ENCODE measurements at places on chromosomes 16 and 17.

DNA sequence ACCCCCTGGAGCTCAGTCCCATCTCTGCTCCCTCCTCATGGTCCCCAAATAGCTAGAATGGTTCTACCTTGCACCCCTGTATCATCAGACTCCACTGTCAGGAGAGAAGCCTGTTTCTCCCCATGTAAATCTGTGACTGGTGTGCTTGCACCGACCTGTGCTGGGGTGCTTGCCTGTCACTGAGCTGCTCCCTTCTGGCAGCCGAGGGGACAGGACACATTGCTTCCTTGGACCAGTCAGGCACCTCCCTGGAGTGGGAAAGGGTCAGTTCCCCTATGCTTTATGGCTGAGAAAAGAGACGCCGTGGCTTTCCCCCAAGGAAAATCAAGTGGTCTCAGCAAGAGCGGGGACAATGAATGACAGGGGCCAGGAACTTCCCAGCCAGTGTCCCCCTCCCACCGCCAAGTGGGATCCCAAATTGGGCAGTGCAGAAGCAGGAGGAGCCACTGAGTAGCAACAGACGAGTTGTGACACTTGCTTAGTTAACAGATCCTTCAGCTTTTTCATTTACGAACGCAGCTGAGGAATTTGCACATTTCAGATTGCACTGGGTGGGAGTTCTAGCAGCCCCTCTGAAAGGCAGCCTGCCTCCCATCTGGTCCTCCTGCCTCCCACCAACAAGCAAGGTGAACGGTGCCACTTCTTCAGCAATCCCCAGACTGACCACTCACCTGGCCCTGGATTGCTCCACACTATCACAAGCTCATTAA, 156.4 kb downstream of the KATNIP start:
- no peak for DNase-seq

DNA sequence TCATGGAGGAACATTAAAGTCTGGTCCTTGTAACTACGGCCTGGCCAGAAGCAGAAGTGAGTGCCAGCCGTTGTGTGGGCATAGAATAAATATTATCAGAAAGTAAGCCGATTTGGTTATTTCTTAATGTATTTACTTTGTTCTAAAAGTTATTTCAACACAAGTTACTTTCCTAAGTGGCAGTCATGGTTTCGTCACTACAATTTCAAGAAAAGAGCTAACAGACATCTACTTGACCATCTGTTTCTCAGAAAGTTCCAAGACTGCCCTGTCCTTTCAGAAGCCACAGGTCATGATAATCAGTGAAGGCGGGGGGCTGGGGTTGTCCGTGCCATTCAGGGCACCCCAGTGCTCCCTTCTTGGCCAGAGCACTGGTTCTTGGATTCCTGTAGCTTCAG, 14.9 kb upstream of the FASN start:
- DNase-seq, result no peak

DNA sequence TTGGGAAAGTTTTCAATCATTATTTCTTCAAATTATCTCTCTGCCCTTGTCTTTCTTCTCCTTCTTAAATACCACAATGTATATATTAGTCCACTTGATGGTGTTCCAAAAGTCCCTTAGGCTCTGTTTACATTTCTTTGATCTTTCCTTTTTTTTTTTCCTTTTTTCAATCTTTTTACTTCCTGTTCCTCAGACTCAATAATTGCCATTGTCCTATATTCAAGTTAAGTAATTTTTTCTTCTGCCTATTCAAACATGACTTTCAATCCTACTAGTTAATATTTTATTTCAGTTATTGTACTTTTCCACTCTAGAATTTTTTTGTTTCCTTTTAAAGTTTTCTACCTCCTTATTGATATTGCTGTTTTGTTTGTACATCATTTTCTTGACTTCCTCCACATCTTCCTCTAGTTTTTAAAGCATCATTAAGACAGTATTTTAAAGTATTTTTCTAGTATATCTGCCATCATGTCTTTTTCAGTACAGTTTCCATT, 15.8 kb upstream of the UQCRC2 start:
- DNase-seq, result no peak

GRCh38 chr17:70905796-70906195, 736.5 kb downstream of the KCNJ2 start:
- DNase-seq, result peak; percentile 97

- DNase-seq, result no peak
Measured at GRCh38 chr17:53227111-53227510, 595.6 kb upstream of the KIF2B start.

- DNase-seq, result no peak
Measured at GRCh38 chr17:43224146-43224705, 4.2 kb downstream of the CCDC200 start.

- peak; percentile 63 for DNase-seq
Measured at GRCh38 chr17:56313201-56313600, 159.9 kb downstream of the ANKFN1 start.

GRCh38 chr17:63140255-63140654, 174.2 kb downstream of the TANC2 start:
- peak; percentile 57 for DNase-seq

DNA sequence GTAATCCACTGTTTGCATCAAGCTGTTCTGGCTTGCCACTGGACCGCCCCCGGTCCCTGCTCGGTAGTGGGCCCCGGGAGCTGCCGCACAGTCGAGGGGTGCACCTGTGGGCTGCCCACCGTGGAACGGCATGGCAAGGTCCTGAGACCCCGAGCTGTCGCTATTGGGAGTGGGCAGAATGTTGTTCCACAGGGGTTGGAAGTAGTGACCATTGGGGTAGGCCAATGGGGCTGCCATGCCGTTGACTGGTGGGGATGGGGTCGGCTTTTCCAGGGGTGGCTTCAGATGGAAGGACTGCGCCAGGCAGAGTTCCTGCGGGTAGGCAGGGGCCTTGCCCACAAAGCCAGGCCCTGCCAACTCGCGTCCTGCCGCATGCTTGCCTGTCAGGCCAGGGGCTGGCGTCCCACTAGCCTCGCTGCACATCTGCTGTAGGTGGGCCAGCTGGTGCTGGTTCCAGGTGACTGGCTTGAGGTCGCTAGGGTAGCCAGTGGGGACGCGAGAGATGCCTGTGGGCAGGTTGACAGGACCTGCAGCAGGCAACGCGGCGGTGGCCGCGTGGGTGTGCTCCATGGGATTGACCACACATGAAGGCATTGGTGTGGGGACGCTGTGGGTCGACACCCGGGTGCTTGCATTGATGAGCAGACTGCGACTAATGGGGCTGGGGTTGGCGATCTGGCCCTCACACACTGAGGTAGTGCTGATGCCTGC, 14.8 kb downstream of the TRAF4 start:
- DNase-seq, result no peak

DNA sequence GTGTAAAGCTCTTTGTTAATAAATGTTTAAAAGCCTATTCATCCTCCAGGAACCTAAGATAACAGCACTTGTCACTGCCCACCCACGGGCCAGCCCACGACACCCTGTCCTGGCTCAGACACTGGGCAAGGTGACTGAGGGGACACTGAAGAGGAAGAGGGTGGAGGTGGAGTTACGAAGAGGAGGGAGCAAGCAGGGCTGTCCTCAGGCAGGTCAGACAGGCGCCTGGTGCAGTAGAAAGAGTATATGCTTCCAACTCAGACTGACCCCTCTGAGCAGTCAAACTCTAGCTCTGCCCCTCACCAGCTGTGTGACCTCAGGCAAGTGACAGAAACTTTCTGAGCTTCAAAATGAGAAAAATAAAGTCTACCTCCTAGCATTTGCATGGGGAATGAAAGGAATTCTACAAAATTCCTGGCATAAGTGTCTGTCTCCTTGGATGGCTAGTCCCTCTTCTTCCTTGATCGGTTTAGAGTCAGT, 22.8 kb downstream of the TEX2 start:
- DNase-seq, result no peak

- DNase-seq, result no peak
Measured at GRCh38 chr17:80283116-80283852, 22.6 kb downstream of the RNF213 start.

DNA sequence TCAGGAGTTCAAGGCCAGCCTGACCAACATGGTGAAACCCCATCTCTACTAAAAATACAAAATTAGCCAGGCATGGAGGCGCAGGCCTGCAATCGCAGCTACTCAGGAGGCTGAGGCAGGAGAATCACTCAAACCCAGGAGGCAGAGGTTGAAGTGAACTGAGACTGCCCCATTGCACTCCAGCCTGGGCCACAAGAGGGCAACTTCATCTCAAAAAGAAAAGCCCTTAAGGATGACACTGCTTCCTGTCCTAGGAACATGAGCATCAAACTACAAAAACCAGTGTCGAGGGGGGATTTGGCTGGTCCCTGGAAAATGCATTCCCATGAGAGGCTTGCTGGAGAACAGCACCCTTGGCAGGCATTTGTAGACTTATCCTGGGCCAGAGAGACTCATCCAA, 449.5 kb upstream of the PSMD7 start:
- no peak for DNase-seq

DNA sequence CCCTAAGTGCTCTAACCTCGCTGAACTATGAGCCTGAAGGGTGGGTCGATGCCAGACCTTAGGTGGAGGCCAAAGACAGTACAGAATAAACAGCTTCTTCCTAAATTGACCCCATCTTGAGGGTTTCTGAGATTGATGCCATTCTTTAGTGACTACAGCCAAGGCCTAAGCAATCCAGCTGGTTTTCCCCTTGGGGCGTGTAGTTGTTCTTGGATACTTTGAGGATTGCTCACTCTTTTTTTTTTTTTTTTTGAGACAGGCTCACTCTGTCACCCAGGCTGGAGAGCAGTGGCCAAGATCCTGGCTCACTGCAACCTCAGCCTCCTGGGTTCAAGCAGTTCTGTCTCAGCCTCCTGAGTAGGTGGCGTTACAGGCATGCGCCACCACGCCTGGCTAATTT, 2.0 kb downstream of the OVCA2 start:
- peak; percentile 82 for DNase-seq

GRCh38 chr17:79622776-79623175, 11.9 kb upstream of the RBFOX3 start:
- DNase-seq, result no peak

GRCh38 chr16:67082891-67083290, 26.9 kb upstream of the PHAF1 start:
- no peak for DNase-seq

DNA sequence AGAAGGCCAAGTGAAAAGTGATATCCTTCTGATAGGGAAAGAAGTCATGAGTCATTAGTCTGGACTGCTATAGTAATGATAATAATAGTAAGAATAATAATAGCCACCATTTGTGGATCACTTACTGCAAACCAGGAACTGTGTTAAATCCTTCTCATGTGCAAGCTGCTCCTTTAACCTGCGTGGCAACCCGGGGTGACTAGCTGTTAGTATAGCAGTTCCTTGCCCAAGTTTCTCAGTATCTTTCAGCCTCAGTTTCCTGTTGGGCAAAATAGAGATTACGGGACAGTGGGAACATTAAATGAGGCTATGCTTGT, 129.5 kb downstream of the CDH13 start:
- peak; percentile 20 for DNase-seq

GRCh38 chr17:83186226-83186625, 106.8 kb downstream of the METRNL start:
- DNase-seq, result no peak

- DNase-seq, result no peak
Measured at GRCh38 chr17:61457226-61457983, 5.2 kb downstream of the TBX4 start.

DNA sequence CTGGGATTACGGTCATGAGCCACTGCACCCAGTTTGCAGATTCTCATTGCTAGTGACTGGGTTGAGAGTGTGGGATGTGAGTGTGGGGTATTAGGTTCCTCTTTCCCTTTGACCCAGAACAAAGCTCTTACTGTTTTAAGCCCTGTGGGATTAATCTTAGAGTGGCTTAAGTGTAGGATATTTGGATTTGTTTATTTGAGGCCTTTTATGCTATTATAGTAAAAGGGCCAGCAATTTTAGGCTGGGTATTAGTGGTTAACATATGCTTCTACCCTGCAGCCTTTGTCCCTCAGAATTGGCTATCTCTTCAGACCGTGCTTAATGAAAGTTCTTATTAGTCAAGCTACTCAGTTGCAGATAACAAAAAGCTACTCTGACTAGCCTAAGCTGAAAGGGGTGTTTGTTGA, 3.2 kb downstream of the SGF29 start:
- no peak for DNase-seq

GRCh38 chr17:79991140-79991923, 44.3 kb downstream of the TBC1D16 start:
- peak; percentile 74 for DNase-seq

GRCh38 chr17:79930877-79931816, 91.9 kb upstream of the CBX4 start:
- DNase-seq, result peak; percentile 59

GRCh38 chr16:81495321-81496234, 51.0 kb downstream of the CMIP start:
- DNase-seq, result no peak

- no peak for DNase-seq
Measured at GRCh38 chr16:73052576-73052975, 4.6 kb upstream of the ZFHX3 start.

- DNase-seq, result peak; percentile 96
Measured at GRCh38 chr16:70746040-70746707, 54.8 kb downstream of the VAC14 start.

GRCh38 chr16:81094771-81095251, 1.4 kb downstream of the GCSH start:
- peak; percentile 66 for DNase-seq

DNA sequence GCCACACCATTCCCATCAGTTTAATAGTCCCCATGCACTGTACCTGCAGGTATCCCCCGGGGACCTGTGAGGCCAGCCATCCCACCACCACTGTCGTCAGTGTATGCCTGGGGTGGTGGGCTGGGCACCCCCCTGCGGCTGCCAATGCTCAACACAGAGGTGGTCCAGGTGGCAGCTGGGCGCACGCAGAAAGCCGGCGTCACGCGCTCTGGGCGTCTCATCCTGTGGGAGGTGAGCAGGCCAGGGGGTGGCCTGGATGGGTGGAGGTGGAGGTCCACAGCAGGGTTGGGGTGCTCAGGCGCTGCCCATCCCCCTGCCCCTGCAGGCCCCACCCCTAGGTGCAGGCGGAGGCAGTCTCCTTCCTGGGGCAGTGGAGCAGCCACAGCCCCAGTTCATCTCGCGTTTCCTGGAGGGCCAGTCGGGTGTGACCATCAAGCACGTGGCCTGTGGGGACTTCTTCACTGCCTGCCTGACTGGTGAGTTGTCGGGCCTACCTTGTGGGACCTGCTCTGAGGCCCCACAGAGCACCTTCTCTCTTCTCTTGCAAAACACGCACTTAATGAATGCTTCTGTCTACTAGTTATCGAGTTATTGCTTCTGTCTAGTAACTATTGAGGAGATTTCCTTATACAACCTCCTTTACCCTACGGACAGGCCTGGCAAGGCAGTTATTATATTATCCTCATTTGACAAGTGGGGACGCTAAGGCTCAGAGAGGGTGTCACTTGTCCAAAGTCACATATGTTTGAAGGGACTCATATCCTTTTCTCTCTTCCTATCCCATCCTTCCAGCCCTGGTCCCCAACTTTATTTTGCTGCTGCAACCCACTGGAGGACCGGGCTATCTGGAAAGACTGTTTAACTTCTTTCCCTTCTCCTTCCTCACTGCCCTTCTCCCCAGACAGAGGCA, 5.8 kb upstream of the TRAF4 start:
- DNase-seq, result no peak

- peak; percentile 76 for DNase-seq
Measured at GRCh38 chr17:67689534-67690177, 28.1 kb upstream of the NOL11 start.

Data from fibroblast of mammary gland (primary cell).